ENCODE measurements at places on chromosomes 2 and 18. TPM values are rescaled to one million over a fixed set of nuclear protein-coding genes. Genes with fewer than 3 reads are reported as not detected.

DNA sequence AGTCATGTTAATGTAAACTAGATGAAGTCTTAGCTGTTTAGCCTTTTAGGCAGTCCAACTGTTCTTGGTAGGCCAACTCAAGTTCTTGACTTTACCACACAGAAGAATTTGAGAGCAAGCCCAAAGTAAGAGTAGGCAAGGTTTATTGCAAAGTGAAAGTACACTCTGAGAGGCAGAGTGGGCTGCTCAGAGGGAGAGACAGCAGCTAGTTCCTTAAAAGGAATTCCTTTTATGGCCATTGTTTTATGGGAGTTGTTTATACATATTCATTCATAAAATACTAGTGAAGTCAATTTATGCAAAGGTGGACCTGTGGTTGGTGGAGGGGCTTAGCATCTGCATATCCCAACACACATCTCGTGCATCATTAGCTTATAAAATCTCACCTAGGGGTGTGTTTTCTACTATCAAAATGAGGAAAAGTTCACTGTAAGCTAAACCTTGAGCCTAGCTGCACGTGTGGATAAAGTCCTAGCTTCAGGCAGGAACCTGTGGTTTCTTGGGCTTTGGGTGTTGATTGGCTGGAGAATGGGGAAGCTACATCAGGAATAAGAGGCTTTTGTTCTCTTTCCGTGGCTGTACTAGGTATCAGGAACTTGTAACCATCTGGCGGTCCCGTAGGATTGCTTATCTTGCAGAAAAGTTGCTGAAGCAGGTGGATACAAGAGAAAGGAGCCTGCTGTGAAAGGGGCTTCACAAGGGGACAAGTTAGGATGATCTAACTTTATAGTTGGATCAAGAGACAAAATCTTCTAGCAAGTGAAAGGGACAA is 110.4 kb upstream of the GULP1 start:
- DNase-seq, result no peak

DNA sequence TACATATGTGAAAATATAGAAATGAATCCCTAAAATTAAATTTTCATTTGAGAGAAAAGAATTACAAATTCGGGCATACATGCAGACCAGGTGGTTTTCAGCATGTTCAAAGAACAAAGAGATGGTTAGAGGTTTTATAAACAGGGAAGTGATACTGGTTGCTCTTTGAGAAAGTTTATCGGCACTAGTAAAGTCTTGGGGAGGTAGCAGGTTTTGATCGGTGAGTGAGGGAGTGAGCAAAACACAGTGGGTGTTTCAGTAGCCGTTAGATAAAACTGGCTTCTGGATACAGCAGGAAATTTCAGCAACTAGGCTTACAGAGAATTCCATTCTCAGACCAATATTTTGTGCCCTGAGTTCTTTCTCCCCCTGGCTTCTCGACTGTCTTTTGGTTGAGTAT is 51.1 kb downstream of the DSC3 start:
- DNase-seq, result no peak

DNA sequence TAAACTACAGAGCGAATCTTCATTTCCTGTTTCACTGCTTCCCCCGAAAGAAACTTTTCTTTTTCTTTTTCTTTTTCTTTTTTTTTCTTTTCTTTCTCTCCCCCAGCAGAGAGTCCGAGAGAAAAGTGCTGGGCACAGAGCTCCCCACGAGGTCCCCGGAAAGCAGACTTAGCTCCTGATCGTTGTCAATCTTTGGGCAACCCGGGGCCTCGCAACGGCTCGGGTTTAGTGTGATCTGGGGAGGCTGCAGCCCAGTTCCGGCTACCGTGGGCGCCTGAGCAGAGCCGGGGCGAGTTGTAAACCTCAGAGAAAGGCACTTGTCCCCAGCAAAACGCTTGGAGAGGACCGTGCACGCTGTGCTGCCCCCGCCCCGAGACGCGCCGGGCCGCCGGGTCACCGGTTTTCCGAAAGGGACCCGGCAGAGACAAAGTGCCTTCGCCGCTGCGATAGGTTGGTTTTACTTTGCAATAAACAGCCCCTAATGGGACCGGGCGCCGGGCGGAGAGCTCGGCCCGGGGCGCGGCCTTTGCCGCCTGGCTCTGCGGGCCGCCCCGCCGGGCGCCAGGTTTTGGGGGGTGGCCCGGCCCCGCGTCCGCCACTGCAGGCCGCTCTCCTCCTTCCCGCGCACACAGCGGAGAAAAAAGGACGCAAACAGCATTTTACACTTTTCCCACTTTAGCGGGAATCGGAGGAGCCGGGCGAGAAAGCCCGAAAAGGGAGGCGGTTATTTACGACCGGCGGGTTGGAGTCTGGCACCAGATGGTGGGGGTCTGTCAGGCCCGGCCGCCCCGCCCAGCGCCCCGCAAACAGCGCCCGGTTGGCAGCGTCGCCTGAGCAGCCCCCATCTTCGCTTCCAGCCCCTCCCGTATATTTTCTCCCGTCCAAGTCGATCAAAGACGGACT is 136.0 kb downstream of the INSIG2 start:
- DNase-seq, result peak; percentile 55

DNA sequence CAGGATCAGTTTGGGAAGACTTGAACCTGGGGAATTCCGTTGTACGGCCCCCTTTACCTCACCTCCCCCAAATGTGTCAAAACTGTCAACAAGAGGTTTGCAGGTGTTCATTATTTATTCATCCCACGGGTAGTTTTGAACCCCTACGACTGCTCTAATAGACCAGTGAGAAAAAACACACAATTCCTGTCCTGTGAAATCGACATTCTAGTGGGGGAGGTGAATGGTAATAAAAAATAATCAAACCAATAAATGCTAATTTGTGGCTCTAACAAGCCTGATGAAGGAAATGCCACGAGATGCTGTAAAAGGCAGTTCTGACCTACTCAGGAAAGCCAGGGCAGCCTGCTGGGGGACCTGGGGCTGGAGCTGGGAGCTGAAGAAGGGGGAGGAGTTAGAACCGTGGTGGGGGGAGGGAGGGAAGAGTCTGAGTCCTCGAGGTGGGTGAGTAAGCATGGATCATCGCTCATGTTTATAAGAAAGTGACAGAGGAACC is 463 bp upstream of the DNAJB2 start:
- DNase-seq, result no peak

DNA sequence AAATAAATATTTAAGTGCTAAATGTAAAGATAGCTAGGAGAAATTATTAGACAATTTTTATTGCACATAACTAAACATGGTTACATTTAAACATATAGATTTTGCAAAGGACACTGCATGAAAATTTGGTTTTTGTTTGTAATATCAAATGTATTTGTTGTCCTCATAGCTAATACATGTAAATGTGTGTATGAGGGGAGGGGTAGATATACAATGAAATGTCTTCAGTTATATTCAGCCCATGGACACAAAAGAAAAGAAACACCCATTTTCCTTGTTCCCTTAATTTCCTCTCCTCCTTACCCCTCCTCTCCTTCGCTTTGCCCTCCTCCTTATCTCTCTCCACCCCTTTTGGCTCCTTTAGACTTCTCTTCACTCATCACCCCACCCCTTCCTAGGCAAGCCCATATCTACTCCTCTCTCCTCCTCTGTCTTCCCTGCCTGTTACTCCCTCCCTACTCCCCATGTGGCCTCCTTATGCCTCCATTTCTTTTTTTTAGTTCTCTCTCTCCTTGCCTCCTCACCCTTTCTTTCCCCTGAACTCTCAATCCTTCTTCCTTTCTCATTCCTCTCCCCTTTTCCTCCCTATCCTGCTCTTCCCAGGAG is 1.4 kb downstream of the COL3A1 start:
- no peak for DNase-seq

Gene LHCGR
- total RNA-seq, result not detected

Gene SFTPB
- total RNA-seq, result not detected

Gene CIB4
- total RNA-seq, result not detected
